ENCODE measurements at places on chromosomes 1 and 21.

DNA sequence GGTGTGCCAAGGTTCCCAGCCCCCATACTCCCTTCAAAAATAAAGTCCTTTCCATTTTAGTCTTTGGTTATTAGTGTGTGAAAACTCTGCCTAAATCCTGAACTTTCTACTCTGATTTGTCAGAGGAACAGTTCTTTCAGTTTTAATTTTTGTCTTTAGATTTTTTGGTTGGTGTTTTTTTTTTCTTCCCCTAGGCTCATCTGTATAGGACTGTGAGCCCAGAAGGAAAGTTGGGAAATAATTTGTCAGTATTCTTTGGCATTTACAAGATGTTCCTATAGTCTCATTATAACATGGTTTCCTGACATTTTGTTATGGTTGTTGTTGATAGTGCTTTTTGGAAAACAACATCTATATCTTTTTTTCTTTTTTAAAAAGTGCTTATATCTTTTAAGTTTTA is 38.0 kb downstream of the LAMC1 start:
- DNase-seq: no peak

GRCh38 chr1:163745204-163745603 is 423.4 kb downstream of the NUF2 start:
- no peak for DNase-seq

DNA sequence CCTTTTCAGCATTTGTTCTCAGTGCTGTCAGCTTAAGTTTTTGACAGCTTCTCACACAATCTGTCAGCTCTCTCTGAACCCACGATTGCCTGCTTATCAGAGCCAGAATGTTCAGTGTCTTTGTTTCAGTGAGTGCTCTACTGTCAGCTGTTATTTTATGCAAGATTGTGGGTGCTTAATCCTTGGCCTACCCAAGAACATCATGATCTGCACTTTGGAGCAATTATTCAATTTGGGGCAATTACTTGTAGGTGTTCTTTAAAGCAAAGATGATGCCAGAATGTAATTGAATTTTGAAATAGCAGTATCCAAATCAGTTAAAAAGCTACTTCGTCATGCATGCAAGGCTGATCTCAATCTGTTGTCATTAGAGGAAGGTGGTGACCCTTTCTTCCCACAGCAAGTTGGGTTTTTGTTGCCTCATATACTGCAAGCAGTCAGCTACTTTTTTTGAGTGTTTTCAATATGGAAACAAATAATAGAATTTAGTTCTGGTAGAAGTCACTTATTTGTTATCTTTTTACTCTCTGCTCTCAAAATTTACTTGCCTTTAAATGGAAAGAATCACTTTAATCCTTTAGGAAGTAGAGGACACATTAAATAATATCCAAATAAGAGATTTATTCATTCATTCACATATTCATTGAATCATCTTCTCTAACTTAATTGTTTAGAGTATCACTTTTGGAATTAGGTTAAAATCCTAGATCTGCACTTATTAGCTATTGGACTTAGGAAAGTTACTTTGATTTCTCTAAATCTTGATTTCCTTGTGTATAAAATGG is 253.5 kb upstream of the CACYBP start:
- DNase-seq: no peak

DNA sequence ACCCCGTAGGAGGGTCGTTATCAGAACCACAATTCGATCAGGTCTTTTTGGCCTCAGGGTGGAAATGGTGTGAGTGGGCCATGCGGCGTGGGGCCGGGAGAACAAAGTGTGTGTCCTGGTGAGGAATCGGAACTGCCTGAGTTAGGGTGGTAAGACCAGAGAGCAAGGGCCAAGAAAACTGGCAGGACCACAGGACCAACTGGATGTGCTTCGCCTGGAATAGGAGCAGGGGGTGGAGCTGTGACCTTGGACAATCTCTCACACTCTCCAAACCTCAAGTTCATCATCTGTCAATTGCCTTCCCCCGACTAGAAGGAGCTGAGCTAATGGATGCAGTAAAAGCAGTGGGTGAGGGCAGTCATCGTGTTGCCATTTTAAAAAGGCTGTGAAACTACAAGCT is 59.5 kb downstream of the NAV1 start:
- DNase-seq: no peak

GRCh38 chr1:50603274-50604271 is 180.3 kb upstream of the DMRTA2 start:
- DNase-seq: peak; percentile 52

- peak; percentile 73 for DNase-seq
Observed at GRCh38 chr1:118113261-118113660, 71.8 kb downstream of the SPAG17 start.

DNA sequence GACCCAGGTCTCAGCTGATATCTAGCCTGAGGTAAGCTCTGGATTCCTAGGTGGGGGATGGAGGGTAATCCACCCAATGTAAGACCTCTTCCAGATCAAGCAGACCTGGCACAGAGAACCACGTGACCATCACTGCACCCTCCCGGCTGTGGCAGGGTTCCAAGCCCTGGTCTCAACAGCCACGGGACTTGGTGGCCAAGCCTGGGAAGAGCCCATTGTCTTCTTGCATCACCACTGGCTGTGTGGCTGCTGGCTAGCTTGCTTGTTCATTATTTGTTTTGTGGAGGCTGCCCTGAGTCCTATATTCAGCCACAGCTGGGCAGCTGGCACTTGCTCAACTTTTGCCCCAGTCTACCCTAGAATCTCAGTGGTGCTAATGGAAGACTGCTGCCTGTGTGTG is 24.1 kb upstream of the NFASC start:
- DNase-seq: no peak

DNA sequence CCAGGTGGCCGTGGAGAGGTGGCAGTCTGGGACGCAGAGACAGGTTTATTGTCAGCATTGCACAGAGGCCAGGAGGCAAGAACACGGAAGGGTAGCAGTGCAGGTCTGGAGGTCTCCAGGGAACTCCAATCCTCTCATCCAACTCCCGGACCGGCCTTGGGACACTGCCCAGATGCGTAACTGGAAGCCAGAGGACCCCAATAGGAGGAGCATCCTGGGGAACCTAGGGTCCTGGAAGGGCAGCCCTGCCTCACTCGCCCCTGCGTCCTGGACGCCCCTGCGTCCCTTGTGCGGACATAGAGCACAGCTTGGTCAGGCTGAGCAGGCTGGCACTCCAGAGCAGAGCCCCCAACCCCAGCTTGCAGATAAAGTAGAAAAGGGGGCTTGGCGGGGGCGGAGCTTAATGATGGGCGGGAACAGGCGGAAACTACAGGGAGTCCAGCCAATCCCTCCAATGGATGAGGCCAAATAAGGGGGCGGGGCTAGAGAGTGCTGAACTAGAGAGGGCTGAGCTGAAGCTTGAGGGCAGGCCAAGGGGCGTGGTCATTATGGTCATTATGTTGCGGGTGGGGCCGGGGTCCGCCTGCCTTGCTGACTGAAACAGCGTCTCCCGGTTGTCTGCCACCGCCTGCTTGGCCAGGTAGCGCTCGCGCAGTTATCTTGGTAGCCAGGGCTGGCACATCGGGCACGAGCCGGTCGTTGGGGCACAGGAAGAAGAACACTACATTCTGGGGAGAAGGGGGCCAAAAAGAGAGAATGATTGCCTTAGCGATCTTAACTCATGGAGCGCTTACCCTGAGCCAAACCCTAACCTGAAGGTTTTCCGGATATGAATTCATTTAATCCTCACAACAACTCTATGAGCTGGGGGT is 3.7 kb upstream of the ARHGEF19 start:
- DNase-seq: peak; percentile 43

DNA sequence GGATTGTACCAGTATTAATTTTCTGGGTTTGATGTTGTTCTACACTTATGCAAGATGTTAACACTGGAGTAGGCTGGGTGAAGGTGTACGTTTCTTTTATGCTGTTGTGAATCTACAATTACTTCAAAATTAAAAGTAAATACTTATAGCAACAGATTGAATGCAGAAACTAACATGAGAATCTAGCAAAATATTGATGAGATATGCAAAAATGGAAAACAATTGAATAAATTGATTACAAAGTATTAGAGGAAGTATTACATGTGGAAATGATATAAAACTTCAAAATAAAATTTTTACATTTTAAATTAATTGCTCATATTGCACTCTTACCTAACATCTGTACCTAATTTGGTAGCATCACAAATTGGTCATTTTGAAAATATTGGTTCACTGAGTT is 5.7 kb upstream of the SPRR3 start:
- no peak for DNase-seq

DNA sequence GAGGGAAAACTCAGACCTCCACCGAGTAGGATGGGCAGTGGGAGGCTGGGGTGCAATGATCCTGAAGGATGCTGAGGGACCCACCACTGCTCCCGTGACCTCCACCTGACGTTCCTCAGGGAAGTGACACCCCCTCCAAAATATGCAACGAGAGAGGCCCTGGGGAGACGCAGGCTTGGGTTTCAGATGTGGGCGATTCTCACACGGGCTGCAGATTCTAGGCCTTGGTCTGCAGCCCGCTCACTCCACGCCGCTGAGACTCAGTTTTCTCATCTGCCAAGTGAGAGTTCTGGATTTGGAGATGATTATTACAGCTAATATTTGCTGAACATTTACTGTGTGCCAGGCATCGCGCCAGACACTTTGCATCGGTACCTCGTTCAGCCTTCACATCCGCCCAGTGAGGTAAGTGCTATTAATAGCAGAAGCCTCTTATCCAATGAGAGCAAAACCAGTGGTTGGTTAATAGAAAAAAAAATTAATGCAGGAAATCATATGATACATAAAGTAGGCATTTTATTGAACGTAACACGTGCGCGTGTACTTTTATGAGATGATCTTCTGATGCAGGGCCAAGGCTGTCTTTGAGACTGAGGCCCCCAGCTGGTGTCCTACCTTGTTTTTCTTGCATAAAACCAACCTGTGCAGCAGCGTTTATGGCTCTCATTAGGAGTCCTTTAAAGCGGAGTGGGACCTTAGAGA is 102.0 kb upstream of the RUNX3 start:
- no peak for DNase-seq

GRCh38 chr1:84997667-84998600 is 1.0 kb upstream of the MCOLN2 start:
- peak; percentile 3 for DNase-seq

DNA sequence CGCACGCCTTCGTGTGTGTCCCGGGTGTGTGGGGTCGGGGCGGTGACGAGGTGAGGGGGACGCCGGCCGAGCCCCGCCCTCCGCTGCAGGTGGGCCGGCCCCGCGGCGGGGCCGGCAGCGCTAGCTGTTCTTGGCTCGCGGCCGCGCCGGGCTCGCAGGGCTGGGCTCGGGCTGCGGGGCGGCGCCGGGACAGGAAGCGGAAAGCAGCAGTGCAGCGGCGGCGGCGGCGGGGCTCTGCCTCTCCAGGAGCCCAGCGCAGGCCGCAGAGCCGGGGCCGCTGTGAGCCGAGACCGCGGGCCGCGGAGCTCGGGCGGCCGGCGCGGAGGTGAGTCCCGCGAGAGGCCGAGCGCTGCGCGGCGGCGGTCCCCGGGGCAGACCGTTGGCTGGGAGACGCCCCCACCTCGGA is at the start of gene VANGL1:
Gene VANGL1, plus strand, starts transcription at position 209 of the 406 bp plus-strand sequence. CDS start 9,444 bp downstream, outside the sequence.
- peak; percentile 66 for DNase-seq

DNA sequence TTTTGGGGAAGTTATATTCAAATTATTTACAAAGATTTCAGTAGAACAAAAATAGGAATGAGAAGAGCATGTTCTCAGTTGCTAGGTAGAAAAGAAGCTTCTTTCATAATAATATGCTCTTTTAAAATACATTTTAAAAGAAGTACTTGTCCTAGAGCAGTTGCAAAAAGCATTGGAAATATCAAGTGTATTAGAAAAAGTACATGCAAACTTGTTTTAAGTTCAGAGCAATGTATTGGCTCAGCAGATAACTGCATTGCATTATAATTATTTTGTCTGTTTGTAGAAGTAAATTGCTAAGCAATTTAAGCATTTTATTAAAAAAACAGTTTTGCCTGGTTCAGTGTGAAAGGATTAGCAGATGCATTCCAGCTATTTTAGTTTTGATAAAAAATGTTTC is 806.4 kb downstream of the USP25 start:
- no peak for DNase-seq

DNA sequence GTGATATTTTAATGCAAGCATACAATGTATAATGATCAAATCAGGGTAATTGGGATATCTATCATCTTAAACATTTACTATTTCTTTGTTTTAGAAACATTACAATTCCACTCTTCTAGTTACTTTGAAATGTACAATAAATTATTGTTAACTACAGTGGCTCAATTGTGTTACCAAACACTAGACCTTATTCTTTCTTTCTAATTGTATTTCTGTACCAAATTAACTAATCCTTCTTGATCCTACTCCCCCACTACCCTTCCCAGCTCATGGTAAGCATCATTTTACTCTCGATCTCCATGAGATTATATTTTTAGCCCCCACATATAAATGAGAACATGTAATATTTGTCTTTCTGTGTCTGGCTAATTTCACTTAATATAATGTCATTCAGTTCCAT is 95.0 kb upstream of the MROH9 start:
- DNase-seq: no peak

DNA sequence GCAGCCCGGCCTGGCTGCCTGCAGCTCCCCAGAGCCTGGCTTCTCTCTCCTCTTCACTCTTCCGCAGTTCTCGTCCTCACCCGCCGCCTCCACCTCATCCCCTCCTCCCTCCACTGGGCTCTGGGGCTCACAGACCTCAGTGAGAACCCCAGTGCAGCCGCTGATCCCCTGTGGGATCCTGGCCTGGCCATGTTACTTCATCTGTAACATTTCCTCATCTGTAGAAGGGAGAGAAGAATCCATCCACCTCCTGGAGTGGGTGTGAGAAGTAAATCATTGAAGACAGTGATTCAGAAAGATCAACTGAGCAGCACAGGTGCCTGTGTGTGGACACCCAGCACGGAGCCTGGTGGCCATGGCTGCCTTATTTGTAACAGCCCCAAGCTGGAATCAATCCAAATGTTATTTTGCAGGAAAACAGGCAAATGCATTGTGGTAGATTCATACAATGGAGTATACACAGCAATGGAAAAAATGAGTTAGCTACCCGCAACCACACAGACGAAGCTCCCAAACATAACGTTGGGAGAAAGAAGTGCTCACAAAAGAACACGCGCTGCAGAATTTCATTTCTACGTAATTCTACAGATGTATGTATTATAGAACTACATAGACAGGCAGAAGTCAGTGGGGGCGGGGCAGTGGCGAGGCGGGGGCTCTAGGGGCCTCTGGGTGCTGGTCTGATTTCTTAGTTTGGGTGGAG is 8.7 kb downstream of the LAPTM5 start:
- DNase-seq: no peak

DNA sequence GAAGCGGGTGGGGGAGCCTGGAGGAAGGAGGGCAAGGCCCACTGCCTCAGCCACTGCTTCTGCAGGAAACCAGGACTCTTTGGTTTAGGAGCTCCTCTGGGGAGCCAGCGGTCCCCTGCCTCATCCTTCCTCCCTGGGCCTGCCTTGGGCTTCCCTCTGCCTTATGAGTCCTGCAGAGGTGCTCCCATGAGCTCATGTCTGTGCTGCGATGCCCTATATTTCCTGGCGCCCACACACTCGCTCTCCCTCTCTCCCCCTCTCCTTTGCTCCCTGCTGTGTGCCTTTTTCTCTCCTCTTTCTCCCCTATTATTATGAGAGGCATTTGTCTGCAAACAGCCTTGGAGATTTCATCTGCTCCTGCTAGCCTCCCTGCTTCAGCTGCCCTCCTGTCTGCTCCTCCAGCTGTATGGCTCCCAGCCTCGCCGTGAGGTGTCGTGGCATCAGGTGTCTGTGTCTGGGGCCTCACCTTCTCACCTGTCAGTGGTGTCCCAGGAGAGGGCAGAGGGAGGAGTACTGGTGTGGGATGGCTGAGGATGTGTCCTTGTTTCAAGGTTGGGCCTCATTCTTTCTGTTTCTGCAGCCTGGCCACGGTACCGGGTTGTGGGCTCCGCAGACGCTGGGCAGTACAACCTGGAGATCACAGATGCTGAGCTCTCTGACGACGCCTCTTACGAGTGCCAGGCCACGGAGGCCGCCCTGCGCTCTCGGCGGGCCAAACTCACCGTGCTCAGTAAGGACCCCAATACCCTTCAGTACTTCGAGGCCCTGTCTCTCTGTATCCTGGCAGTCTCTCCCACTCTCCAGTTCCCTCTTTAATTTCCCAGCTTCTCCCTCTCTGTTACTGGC is 84.2 kb downstream of the KIRREL1 start:
- no peak for DNase-seq
